ENCODE measurements at places on chromosomes 3 and 15. TPM values are rescaled to one million over a fixed set of nuclear protein-coding genes. Genes with fewer than 3 reads are reported as not detected.

- no peak for ATAC-seq
These were observed 105.1 kb downstream of the ARPP21 start for GRCh38 chr3:35744419-35744818.

SLC6A1 gene
- total RNA-seq: not detected

- no peak for ATAC-seq
These were observed 7.7 kb upstream of the SYN2 start for GRCh38 chr3:11996480-11996879.

- ATAC-seq: peak; percentile 66
These were observed 507.0 kb upstream of the TPRG1 start for GRCh38 chr3:188664795-188665194.

DNA sequence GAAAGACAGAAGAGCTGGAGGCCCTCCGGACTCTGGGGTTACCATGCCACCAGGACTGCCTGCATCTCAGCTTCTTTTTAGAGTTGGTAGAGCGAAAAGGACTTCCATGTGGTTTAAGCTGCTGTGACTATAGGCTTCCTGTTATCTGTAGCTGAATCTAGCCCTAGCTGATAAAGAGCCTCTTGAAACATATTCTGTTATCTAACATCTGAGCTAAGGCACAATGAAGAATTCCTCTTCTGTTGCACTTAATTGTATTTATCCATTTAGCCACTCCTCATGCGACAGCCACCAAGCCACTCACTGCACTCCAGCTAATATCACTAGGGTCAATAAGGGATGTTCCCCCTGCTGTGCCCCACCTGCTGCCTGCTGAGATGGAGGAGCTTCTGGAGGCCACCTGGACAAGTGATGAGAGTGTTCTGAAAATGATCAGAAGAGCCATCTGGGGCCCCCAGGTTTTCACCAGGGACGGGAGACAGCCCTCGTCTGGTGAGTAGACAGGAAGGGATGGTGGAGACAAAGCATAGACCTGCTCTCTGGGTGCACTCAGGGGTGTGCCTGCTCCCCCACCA is 94.6 kb upstream of the PLXNA1 start:
- ATAC-seq: no peak

DNA sequence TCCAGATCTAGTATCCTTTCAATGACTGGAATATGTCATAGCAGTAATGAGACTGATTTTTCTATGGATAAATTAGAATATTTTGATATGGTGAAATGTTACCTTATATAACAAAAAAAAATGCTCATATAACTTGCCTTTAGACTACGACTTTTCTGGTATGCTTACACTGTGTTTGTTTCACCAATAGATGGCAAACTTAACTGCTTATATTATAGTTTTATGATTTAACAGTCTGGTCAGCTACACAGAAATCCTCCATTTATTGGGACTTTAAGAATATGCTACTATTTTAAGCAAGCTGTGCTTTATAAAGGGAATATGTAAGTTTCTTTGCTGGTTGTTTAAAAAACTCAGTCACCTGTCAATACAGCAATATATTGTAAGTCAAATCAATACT is 205.6 kb downstream of the VGLL3 start:
- no peak for ATAC-seq

DNA sequence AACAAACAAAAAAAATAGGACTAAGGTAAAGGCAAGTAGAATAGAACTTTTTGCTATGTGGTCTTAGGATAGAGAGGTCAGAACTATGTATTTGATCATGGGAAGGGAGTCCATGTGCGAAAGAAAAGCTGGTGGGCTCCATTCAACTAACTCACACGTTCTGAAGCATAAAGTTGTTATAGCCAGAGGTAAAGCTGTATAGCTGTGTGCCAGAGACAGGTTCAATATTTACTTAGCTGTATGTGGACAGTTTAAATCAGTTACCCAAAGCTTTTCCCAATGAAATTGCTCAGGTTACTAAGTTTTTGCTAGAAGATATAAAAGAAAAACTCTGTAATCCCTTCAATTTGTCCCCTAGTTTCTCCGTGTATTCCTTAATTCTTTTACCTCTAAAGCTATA is 37.8 kb downstream of the ADGRG7 start:
- no peak for ATAC-seq

DNA sequence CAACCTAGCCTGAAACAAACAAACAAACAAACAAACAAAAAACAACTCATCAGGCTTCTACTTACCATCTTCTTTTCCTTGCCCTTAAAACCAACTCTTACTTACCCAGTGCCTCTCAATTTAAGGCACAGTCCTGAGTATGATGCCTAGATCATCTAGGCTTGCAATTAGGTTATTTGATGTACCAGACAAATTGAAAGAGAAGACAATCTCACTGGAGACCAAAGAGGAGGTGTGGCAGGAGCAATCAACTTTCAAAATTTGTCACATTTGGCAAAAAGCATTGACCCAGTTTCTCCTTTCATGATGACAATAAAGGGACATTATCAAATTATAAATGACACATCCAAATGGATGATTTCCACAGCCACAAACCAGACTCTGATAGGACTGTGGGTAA is 36.0 kb downstream of the AAGAB start:
- peak; percentile 72 for ATAC-seq

GRCh38 chr15:74956648-74957475 is at the start of gene RPP25:
Gene RPP25 (minus strand): TSS chr15:74956772. CDS start chr15:74956583, 189 bp downstream.
- ATAC-seq: peak; percentile 84

DNA sequence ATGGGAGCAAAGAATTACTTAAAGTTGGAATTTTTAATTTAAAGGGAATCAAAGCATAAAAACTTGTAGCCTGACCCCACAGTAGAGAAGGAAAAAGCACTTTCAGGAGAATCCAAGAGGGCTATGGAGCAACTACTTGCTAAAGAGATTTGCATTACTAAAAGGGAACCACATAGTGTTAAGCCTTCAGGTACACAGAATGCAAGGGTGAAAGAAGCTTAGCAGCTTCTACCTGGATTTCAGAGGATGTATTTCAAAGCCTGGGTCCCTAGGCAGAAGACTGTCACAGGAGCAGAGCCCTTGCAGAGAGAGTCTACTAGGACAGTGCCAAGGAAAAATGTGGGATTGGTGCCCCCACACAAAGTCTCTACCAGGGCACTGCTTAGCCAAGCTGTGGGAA is 575.0 kb downstream of the GBE1 start:
- ATAC-seq: no peak

GRCh38 chr3:72494626-72495025 is 353.6 kb downstream of the SHQ1 start:
- no peak for ATAC-seq

ITIH4 gene
- 12.8 TPM for total RNA-seq

RARRES1 gene
- not detected for total RNA-seq

ANKUB1 gene
- total RNA-seq: not detected

DNA sequence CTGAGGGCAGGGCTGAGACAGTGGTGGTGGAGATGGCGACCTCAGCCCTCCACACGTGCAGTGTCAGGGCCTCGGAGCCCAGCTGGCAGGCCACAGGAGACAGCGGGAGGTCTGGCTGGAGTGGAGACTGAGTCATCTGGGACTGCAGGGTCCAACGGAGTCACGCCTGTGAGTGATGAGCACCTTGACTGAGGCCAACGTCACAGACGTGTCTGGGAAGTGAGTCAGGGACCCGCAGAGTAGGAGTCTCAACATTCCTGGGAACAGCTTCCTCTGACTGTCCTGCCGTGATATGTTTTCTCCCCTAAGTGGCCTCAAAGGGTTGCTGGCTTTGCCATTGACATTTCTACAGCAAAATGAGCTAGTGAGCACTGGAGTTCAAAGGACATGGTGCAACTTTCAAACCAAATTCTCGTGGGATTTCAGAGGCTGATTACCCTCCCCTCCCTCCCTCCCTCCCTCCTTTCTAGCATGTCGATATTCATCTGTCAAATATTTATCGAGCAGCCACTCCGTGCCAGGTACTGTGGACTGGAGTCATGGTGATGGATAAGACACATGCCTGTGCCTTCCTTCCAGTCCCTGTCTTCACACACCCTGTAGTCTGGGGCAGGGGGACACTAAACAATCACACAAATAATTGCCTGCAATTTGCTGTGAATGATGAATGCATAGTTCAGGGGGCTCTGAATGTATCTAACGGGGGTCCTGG is 53.3 kb upstream of the AMOTL2 start:
- ATAC-seq: no peak

GRCh38 chr3:25563601-25564000 is 101.1 kb downstream of the TOP2B start:
- ATAC-seq: no peak

BFSP2 gene
- 1.0 TPM for total RNA-seq

DNA sequence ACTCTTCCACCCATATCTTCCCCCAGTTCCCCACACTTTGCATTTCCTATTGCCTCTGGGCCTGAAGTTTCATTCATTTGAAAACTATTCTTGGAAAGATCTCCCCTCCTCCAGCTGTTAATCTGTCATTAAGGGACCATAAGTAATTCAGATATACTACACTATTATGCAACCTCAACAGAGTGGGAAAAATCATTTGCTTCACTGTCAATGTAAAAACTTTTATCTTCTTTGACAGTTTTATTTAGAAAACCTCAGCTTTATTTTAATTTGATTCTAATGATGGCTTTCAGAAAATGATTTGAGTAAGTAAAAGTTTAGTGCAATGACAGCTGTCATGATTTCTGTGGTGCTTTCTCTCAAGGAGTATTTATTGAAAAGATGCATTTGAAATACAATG is 435.3 kb upstream of the KCNMB2 start:
- no peak for ATAC-seq

PRSS50 gene
- 0.11 TPM for total RNA-seq

Data from activated T-helper 17 cell treated with anti-CD3 and anti-CD28 coated beads, Interleukin-2, amount 50 U/mL, for 72 hours (primary cell).